Stimulated activated CD8-positive, alpha-beta memory T cell treated with anti-CD3 and anti-CD28 coated beads, Interleukin-7, amount 100 ng/mL, for 1 hour (primary cell): ENCODE measurements at places on chromosomes 16 and 17.

DNA sequence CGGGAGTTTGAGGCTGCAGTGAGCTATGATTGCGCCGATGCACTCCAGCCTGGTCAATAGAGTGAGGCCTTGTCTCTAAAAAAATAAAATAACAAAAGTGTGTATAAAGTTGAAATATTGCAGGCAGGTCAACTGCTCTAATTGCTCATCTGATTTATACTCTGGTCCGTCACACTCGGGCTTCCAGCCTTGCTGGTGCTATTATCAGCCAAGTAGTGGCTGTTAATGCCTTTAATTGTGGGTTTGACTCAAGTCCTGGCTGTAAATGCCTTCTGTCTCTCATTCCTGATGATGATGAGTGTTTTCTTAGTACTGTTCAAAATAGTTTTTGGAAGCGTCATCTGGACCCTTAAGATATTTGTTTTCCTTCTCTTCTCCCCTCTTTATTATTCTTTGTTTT lies 18.4 kb downstream of the SYT17 start:
- no peak for DNase-seq

- DNase-seq, result no peak
Observed at GRCh38 chr17:19268611-19269010, 31.4 kb downstream of the EPN2 start.

DNA sequence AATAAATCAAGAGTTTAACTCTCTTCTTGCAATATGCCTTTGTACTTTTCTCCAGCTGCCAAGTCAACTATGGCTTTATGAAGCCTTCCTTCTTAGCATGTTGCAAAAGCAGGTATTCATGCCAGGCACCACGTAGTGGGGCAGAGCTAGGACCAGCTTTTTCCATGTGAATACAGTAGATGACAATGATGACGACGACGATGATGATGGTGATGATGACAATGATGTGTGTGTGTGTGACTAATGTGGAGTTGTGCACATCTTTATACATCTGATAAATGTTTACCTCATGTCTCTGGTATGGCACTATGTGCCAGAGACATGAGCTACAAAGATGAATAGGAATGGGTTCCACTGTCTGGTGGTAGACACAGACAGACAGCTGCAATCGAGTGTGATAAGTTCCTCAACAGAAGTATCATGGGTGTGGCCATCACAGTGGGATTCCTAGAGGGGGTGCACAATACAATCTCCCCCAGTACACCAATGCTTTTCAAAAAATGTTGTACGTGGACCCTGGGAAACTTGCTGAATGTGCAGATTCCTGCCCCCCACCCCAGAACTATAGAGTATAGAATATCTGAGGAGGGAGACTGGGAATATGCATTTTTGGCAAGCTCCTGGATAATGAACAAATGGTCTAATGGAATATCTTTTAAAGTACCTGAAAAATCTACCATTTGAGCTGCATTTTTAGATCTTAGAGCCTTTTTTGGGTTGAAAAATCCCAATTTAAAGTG lies 183.4 kb downstream of the ABCC12 start:
- DNase-seq, result no peak

DNA sequence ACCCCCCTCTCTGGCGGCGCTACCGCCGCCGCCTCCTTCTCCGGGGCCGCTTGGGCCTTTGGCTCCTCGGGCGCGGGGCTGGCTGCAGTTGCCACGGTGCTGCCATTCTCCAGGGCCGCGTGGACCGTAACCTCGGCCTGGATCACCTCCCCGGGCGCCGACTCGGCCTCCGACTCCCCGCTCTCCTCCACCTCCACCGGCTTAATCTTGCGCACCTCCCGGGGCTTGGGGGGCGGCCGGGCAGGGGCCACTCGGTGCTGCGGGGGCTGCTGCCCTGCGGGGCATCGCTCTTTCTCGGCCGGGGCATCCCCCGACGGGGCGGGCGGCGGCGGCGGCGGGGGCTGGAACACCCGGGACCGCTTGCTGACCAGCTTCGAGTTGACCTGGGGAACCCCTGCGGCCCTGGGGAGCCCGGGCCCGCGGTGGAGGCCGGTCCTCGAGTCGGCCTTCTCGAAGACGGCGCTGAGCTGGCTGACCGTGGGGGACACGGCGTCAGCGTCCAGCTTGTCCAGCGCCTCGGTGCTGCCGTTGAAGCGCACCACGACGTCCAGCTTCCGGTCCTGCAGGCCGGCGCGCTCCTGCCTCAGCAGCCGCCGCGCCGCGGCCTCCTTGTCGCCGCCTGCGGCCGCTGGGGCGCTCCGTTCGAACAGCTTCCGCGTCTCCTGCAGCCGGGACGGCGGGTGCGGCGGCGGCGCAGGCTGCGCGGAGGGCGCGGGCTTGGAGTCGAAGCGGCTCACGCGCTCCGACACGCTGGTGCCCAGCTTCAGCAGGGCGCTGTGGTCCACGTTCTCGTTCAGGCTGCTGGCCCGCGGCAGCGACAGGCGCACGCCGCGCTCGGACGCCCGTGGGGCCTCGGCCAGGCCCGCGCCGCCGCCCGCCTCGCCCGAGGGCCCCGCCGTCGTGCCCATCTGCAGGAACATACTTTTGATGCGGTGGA lies 792 bp downstream of the PPP1R9B start:
- DNase-seq, result no peak

DNA sequence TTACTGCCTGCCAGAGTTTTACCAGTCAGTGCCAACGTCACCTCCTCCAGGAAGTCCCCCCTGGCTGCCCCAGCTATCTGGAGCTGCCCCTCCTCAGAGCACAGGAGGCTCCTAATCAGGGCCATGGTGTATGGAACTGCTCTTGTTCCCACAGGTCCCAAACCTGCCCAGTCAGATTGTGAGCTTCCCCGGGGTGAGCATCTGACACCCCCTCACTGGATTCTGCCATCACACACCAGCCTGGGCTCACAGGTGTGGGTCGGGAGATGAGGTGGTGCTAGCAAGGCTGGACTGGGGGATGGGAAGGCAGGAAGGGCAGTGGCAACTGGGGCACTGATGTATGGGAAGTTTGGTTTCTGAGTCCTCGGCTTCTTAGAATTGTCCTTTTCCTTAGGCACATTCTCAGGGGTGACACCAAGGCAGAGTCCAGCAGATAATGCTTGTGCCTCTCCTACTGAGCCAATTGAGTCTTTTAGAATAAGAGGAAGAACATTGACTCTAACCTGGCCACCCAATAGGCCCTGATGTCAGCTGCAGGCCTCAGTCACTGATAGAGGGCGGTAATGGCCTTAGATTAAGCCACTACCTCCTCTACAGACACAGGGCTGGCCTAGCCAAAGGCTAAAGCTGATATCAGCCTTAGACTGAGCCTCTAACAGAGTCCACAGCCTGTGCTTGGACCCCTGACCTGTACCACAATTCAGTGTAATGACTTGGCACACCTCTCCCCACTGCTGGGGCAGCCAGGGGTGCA lies 107.9 kb downstream of the WSCD1 start:
- no peak for DNase-seq

GRCh38 chr17:49447628-49448302 lies 33.1 kb upstream of the PHB1 start:
- no peak for DNase-seq

DNA sequence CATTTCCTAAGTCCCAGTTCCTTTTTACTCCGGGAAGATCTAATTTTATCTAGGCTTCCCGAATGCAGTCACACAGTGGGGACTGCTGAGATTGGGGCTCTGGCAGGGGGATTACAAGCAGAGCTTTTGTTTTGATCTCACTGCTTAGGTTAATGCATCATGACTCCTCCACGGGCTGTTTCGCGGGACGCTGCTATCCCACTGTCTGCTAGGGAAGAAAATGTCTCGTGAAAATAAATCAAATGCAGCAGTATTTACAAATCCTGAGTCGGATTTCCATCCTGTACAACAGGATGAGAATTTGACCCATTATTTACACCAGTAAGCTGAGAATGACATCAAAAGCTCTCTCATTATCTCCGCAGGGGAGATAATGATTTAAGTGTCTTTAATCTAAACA lies 83.8 kb downstream of the CDH11 start:
- DNase-seq, result no peak

- DNase-seq, result no peak
Observed at GRCh38 chr16:71287911-71288310, 1.3 kb downstream of the CMTR2 start.

- no peak for DNase-seq
Observed at GRCh38 chr16:2428784-2429033, 538 bp upstream of the CCNF start.

DNA sequence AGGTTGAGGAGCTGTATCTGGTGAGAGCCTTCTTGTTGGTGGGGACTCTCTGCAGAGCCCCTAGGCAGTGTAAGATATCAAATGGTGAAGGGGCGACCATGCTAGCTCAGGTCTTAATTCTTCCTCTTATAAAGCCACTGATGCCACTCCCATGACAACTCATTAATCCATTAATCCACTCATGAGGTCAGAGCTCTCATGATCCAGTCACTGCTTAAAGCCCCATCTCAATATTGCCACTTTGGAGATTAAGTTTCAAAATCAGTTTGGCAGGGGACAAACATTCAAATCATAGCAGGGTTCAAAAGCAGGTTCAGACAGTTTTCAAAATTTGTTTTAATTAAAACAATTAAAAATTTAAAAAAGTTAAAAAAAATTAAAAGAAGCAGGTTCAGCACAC lies 13.1 kb upstream of the SPECC1 start:
- DNase-seq, result no peak

DNA sequence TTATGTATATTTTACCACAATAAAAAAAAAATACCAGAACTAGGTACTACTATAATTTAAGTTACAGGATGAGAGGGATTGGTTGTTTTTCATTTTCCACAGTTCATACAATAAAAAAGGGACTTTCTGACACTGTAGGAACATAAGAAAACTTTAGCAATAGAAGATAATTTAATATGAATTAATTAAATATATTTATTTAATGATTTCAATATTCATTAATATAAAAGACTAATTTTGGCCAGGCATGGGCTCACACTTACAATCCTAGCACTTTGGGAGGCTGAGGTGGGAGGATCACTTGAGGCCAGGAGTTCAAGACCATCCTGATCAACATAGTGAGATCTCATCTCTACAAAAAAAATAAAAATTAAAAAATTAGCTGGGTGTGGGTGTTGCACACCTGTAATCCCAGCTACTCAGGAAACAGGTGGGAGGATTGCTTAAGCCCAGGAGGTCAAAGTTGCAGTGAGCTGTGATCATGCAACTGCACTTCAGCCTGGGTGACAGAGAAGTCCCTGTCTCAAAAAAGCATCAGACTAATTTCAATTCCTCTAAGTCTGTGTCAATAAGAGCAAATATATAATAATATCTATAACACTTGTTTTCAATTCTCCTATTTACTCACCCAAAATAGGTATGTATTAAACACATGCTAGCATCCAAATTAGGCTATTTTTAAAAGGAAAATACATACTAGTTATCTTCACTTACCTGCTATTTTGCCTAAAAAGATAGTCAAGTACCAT lies 79.6 kb downstream of the BRIP1 start:
- no peak for DNase-seq

- no peak for DNase-seq
Observed at GRCh38 chr17:51005768-51006167, 114.9 kb downstream of the SPAG9 start.

DNA sequence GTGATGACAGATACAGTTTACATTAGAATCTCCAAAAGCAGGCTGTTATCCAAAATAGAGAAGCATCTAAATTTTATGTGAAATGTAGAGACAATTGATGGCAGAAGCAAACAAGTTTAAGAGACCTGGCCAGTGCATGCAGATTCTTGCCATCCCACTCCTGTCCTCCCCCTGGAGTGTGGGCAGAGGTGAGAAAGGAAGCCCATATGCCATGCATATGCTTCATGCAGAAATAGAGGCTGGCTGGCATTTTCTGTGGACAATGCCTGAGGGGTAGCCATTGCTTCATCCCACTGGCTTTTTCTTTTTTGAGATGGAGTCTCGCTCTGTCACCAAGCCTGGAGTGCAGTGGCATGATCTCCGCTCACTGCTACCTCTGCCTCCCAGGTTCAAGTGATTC lies 382.1 kb downstream of the RBFOX1 start:
- DNase-seq, result no peak

DNA sequence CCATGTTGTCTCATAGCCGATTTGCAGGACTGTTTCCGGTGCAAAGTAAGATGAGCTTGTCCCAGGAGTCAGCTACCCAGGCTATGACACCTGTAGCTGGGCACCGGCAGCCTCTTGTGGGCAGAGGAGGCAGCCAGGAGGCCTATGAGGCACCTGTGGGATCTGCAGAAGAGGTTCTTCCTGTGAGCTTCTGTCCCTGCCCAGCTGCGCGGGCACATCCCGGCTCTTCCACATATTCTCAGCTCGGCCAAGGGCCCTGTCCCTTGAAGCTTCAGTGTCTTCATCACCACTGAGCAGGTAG lies 21.3 kb upstream of the CAPN15 start:
- DNase-seq, result no peak

DNA sequence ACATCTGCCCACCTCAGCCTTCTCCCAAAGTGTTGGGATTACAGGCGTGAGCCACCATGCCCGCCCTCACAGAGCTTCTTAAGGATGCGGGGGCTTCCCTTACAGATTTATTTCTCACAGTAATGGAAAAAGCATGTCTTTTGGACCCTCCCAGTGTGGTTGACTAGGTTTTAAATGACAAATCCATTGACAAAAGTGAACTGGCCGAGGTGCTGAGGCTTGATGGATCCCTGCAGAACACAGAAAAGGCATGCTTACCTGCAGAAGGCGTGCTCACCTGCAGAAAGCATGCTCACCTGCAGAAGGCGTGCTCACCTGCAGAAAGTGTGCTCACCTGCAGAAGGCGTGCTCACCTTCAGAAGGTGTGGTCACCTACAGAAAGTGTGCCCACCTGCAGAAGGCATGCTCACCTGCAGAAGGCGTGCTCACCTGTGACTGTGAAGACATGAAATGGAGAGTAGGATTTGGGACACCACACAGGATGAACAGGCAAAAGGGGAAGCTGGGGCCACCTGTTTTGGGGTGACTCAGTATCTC lies 15.1 kb upstream of the BBS2 start:
- no peak for DNase-seq

- DNase-seq, result no peak
Observed at GRCh38 chr17:34598161-34598776, 18.9 kb downstream of the TMEM132E start.

GRCh38 chr17:14732211-14732610 lies 431.3 kb downstream of the HS3ST3B1 start:
- no peak for DNase-seq

GRCh38 chr17:13544765-13545164 lies 57.0 kb downstream of the HS3ST3A1 start:
- no peak for DNase-seq

DNA sequence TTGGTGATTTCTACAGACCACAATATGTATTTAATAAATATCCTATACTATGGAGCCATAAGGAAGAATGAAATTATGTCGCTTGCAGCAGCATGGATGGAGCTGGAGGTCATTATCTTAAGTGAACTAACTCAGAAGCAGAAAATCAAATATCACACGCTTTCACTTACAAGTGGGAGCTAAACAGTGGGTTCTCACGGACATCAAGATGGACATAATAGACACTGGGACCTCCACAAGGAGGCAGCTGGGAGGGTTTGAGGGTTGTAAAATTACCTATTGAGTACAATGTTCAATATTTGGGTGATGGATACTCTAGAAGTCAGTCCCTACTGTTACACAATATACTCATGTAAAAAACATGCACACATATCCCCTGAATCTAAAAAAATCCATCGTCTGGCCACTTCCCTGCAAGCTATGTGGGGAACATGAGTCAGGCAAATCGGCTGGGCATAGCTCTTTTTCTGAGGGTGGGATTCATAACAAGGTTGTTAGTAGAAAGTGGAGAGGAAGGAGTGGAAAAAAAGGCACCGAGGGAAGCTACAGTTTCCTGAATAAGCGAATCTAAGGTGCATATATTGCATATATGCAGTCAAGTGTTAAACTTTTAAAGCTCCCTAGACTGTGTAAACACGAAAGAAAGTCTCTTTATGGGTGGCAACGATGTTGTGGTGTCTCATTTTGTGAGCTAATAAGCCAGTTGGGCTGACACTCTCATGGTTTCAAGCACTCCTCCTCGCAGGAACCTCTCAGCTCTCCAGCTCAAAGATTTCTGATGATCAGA lies 135.2 kb upstream of the CPHXL start:
- no peak for DNase-seq
